ENCODE measurements at places on chromosomes 5 and 9.

- DNase-seq: no peak
Measured at GRCh38 chr5:94310833-94311232, 307.6 kb downstream of the KIAA0825 start.

- no peak for DNase-seq
Measured at GRCh38 chr5:109852371-109853155, 162.8 kb downstream of the MAN2A1 start.

DNA sequence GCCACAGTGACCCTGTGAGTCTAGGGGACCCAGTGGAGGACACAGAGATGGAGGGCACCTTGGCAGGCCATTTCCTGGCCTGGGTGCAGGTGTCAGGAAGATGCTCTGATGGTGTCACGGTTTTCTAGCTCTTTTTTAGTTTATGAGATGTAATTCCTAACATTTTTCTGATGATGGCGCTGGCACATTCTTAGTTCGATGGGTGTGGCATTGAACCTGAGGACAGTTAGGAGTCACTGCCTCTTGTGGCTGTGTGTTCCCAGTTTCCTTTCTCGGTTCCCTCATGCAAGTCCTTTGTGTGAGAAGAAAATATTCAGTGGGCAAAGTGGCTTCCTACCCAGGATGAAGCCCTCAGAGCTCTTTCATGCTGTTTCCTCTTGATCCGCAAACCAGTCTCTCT, 129.4 kb upstream of the ICE1 start:
- no peak for DNase-seq

DNA sequence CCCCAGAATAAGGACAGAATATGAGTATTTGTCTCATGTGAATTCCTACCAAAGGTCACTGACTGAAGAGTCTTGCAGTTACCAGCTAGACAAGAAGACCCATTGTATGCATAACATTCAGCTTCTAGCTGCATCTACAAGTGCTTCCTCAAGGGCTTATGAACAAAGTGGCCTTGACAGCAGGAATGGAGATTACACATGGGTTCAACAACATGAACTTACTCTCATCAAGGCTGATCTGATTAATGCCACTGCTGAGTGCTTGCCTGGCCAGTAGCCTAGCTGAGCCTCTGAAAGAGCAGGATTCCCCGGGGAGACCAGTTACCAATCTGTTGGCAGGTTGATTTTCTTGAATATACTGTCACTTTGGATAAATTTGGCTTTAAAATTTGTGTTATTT, 76.7 kb upstream of the CHD1 start:
- no peak for DNase-seq

DNA sequence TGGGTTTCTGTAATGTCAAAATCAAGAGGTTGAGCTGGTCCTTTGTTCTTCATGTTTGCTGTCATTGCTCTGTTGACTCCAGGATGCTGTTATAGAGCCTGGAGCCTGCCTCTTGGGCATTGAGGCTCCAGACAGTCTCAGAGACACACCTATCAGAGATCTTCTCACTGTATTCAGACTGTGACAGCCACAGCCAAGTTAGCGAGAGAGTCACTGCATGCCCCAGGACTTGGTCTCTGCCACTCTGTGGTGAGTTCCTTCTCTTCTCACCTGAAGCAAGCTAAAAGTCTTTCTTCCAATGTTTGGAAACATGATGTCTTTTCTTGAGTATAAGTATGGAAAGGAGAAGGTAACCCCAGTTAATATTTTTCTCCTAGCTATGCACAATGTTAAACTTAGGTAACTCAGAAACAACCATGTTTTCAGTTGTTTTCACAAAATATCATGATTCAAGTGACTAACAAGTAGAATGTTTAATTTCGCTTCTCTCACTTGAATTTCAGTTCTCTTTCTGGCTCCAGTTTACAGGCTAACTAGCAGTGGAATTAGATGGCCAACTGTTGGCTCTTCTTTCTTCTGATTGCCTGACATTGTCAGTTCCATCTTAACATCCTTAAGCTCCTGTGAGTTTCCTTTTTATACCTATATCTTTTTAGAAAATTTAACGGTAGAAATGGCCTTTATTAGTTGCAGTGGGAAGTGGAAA, 20.6 kb upstream of the ZFYVE16 start:
- DNase-seq: no peak

GRCh38 chr9:18487611-18488010, 13.7 kb downstream of the ADAMTSL1 start:
- DNase-seq: no peak

GRCh38 chr9:129276486-129277230, 98.6 kb upstream of the IER5L start:
- DNase-seq: no peak

- no peak for DNase-seq
Measured at GRCh38 chr5:149426931-149427330, 47.8 kb upstream of the IL17B start.

DNA sequence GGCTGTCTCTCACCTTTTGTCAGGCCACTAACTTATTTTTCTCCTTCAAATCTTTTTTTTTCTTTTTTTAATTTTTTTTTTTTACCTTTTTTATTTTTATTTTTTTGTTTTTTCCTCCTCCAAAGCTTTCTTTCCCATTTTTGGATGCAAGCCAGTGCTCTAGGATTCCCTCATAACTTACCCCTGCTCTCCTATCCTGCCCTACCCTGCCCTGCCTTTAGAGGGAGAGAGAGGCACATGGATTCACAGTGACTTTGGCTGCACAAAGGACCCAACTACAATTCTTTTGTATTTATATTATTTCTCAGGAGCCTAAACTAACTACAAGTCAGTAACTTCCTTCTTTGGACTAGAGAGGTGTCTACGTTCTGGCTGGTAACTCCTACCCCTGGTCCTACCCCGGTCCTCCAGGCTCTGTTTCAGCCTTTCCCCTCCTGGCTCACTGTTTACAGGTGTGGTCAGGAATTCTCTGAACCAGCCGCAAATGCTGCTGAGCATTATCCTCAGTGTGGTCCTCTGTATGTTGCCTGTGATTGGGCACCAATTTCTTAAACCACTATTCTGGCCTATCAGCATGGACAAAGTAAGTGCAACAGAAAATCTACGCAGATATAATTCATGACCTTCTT, 8.4 kb upstream of the RUSC2 start:
- no peak for DNase-seq

DNA sequence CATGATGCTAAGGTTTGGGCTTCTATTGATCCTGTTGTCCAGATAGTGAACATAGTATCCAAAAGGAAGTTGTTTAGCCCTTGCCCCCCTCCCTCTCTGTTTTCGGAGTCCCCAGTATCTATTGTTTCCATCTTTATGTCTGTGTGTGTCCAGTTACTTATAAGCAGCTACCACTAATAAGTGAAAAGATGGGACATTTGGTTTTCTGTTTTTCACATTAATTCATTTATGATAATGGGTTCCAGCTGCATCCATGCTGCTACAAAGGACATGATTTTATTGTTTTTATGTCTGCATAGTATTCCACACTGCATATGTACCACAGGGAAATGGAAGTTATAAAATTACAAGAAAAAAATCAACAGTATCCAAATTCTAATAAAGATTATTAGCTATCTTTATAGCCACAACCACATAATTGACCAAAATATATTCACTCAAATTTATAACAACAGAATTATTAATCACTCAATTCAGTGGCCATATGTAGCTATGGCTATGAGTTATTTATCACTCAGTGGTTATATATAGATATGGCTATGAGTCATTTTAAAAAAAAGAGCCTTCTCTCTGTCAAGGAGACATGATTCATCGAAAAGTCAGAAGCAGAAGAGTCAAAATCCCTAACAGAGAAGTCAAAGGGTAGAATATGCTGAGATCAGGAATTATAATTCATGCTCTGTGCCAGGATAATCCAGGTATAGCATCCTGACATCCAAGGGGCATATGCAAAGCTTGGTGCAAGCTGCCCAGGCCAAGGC, 367.5 kb downstream of the DEPDC1B start:
- no peak for DNase-seq

- DNase-seq: no peak
Measured at GRCh38 chr5:6785161-6785860, 72.1 kb downstream of the TENT4A start.

Data from nucleus accumbens (tissue), 56 donors.